Stimulated activated CD8-positive, alpha-beta memory T cell treated with anti-CD3 and anti-CD28 coated beads, Interleukin-7, amount 100 ng/mL, for 24 hours (primary cell): ENCODE measurements at places on chromosomes 12 and 14.
A peak's percentile ranks its signal among the peaks of the same experiment; 100 is the strongest.

DNA sequence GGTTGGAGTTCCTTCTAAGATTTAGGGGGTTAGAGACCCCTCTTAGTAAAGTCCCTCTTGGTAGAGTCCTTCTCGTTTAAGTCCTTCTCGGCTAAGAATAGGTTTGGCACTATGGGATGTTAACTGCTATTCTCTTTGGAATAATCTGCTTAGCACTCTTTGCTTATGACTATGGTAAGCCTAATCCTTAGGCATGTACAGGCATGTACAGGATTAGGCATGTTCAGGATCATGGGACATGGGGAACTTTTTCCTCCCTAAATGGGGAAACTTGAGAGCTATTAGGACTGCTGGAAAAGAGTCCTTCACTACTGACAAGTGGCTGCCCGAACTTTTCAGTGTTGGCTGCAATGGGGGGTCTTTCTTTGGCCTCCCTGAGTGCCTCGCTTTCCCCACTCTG lies 193.3 kb downstream of the TMEM117 start:
- no peak for DNase-seq

- no peak for DNase-seq
These were observed 274.2 kb downstream of the SUDS3 start for GRCh38 chr12:118650586-118650960.

DNA sequence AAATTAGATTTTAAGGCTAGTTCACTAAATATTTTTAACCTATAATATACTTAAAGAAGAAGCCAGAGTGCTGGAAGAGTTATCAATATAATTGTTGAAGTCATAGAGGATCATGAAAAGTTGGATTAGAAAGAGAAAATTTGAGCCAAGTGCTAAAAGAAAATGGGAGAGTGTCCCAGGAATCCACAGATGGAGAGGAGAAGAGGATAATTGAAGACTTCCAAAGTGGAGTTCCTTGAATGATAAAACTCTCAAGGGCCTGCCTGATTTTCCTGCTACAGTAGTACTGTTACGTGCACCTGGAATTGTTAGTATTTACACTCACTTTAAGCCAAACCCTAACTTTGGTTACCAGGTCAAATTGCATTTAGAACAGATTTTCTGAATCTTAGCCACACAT lies 113.2 kb downstream of the MSRB3 start:
- no peak for DNase-seq

DNA sequence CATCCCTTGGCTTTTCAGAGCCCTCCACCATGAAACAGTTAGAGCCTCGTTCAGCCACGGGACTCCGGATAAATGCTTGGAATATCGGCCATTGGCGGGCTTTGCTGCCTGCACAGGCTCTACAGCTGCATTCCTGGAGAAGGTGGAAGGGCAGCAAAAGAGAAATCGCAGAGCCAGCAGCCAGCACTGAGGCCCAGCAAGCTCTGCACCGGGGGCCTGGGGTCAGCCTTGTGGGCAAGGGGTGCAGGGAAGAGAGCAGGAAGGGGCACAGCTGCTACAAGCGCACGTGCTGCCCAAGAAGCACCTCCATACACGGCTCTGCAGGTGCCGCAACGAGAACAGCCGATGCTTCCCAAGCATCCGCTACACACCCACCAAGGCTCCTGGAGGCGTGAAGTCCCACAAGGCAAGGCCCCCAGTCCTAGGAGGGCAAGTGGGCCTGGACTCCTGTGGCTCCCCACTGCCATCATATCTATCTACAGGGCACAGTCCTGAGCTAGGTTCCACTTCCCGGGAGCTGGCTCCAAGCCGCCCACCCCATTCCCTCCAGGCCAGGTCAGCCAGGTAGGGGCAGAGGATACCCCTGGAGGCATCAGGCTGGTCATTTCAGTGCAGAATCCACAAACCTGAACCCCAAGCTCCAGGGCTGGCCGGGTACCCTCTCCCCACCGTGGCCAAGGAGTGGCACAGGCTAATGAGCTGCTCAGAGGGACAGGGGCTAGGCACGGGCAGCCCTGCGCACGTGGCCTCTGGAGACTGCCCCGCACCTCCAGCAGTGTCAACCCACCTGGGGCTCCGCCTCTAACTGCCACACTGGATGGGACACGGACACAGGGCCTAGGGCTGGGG lies 40.2 kb downstream of the CCNK start:
- DNase-seq: no peak

GRCh38 chr12:96233939-96234461 lies 39.8 kb downstream of the ELK3 start:
- no peak for DNase-seq

DNA sequence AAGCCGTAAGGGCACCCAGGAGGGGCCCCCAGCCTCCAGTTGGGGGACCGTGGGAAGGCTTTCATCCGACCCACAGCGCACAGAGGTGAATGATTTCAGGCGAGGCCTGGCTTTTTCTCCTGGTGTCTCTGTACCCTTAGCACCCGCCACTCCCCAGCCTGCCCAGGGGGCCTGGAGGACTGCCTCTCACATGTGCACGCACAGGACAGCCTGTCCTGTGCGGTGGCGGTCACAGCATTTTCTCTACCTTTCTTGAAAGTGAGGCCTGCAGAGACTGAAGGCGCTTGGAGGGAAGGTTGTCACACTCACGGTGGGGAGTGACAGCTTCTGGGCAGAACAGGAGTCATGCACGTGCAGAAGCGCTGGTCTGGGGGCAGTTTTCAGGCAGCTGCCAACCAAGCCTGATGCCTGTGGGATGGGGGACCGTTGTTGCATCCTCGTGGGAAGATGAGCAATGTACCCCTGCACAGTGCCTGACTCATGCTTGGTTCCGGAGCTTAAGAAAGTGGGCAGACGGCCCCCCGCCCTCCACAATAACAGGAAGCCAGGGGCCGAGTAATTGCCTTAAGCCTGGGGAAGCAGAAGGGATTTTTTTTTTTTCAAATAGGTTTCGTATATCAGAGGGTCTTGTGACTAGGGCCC lies 148.1 kb downstream of the TSPAN9 start:
- no peak for DNase-seq

DNA sequence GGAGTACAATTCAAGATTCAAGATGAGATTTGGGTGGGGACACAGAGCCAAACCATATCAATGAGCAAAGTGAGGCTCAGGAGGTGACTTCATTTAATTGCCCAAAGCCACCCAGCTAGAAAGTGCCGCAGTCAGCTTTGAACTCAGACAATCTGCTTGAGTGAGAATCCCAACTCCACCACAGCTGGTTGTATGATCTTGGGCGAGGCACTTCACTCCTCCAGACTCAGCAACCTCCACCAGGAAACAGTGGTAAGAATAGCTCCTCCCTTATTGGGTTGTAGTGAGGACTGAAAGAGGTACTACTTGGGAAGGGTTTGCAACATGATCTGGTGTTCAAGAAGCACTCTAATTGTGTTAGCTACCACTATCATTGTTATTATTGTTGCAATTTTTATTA lies 129.2 kb upstream of the RFLNA start:
- DNase-seq: no peak

GRCh38 chr12:128820723-128821432 lies 2.9 kb downstream of the SLC15A4 start:
- no peak for DNase-seq

GRCh38 chr12:50839042-50839441 lies 3.7 kb upstream of the TMPRSS12 start:
- no peak for DNase-seq

GRCh38 chr14:50347521-50347920 lies 35.4 kb downstream of the DMAC2L start:
- no peak for DNase-seq

GRCh38 chr14:69077841-69078240 lies 75.1 kb downstream of the DCAF5 start:
- DNase-seq: no peak

DNA sequence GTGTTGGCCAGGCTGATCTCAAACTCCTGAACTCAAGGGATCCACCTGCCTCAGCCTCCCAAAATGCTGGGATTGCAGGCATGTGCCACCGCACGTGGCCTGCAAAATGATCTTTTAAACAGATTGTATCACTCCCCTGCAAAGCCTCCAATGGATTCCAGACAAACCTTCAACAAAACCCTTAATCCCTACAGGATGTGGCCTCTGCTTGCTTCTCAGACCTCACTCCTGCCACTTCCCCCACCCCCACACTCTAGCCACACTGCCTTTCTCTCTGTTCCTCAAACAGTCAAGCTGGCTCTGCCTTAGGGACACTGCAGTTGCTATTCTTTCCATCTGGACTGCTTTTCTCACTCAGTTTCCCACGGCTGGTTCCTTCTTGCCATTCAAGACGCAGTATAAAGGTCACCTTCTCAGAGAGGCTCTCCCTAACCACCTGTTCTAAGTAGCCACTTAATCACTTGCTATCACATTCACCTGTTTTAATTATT lies 47.3 kb upstream of the TMED10 start:
- no peak for DNase-seq

- no peak for DNase-seq
These were observed 49.8 kb downstream of the SMUG1 start for GRCh38 chr12:54139019-54139418.

GRCh38 chr12:96751626-96752025 lies 155.4 kb upstream of the NEDD1 start:
- DNase-seq: no peak

DNA sequence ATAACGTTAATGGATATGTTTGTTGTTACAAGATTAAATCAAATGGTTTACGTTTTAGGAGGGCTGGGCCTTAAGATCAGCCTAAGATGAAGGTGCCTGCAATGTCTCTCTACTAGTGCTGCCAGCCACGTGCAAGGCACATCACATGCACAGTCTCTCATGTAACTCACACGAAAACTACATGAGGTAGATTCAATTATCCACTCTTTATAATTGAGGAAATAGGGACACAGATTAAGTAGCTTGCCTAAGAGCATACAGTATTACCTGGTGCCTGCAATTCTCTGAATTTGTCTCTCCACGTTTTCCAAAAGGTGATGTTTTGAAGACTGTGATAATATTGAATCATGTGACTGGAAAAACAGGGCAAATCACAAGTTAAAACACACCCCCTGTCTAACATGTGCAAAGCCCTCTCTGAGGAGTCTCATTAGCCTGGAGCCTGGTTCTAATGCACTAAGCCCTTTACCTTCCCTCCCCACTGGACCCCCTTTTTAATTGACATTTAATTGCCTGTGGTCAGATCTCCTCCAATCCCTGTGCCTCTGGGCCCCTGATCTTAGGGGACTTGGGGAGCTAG lies 14.6 kb upstream of the ATP2A2 start:
- no peak for DNase-seq

- DNase-seq: peak; percentile 21
These were observed 65.3 kb downstream of the IFT43 start for GRCh38 chr14:76050797-76051392.

DNA sequence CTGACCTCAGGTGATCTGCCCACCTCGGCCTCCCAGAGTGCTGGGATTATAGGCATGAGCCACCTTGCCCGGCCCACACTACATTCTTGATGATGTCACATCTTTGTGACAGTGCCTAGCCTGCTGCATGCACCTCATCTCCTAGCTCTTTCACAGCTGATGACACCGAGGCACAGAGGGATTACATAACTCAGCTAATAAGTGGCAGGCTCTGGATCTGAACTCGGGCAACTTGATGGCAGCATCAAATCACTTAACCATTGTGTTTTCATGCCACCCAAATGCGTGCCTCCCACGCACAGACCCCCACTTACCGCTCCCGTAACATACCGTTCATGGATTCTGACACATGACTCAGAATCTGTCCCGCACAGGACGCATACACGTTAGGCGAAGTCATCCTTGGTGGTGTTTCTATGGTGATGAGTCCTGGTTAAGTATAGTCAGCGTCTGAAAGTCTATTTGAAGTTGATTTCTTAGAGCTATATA lies 7.4 kb downstream of the TMEM120B start:
- no peak for DNase-seq

DNA sequence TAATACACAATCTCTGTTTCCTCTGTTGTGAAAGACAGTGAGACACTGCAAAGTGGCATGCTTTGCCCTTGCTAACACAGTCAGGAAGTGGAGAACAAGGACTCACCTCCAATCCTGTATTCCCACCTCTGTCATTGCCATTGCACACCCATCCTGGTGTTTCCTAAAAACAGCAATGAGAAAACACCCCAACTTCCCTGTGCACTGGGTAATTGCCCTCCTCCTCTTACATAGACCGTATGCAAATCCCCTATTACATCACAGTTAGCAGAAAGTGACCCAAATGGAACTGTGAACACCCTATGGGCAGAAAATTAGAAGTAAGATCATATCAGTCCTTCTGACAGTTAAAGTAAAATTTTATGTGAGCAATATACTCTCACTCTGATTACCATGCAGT lies 355.5 kb downstream of the BCL11B start:
- no peak for DNase-seq

DNA sequence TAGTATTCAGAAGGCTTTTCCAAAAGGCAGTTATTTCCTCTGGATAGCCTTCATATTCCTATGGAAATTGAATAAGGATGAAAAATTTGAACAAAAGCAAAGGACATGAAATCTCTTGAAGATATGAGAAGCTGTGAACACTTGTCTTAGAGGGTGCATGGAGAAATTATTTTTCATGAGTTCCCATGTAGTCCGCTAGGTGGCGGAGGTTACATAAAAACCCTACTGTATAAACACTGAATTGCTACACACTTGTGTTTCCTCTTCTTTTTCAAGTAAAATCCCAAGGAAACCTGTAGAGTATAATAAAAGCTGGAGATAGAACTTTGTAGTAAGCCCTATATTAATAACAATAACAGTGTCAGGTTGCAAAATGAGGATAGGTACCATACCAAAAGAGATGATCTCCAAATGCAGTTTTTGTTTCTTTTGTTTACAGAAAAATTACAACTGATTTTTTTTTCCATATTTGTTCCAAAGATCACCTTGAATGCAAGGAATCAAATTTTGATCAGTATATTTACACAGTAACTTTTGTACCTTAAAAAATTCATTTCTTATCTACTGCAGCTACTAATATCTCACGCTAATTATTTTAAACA lies 37.8 kb upstream of the OR4E1 start:
- DNase-seq: no peak

DNA sequence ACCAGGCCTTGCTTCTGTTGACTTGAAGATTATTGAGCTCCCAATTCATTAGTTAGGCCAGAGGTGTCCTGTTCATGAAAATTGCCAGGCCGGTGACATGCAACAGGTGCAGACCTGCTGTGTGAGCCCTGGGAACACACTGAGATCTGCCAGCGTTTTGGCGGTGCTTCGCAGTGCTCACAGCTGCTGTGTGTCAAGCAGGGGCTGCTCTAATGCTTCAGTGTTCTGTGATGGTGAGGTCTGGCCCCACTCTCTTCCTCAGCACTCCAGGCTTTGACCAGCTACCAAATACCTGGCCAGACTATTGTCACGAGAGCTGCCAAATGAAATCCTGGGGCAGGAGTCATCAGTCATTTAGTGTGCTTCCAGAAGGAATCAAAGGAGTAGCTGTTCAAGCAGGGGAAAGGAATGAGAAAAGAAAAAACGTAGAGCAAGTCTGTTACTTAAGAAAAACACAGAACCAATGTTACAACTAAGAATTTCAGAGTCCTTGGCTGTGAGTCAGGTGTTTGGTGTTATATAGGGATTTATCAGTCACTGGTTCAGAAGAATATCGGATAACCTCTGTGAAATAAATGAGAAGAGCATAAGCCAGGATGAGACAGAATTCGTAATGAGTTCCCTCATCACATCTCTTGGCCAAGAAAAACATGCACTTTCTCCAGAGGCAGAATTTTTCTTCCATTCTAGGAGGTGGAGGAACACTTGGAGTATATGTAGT lies 150.8 kb downstream of the FBXL14 start:
- DNase-seq: no peak

- peak; percentile 67 for DNase-seq
These were observed 49.6 kb downstream of the LRCOL1 start for GRCh38 chr12:132560614-132561426.
